ENCODE measurements at places on chromosomes 1 and 21.

GRCh38 chr21:15753741-15754140, 24.0 kb downstream of the USP25 start:
- DNase-seq = no peak

GRCh38 chr1:24415910-24416665, 486 bp downstream of the NIPAL3 start:
- DNase-seq = no peak

- DNase-seq = no peak
These were observed 74.6 kb downstream of the CRB1 start for GRCh38 chr1:197342669-197343068.

DNA sequence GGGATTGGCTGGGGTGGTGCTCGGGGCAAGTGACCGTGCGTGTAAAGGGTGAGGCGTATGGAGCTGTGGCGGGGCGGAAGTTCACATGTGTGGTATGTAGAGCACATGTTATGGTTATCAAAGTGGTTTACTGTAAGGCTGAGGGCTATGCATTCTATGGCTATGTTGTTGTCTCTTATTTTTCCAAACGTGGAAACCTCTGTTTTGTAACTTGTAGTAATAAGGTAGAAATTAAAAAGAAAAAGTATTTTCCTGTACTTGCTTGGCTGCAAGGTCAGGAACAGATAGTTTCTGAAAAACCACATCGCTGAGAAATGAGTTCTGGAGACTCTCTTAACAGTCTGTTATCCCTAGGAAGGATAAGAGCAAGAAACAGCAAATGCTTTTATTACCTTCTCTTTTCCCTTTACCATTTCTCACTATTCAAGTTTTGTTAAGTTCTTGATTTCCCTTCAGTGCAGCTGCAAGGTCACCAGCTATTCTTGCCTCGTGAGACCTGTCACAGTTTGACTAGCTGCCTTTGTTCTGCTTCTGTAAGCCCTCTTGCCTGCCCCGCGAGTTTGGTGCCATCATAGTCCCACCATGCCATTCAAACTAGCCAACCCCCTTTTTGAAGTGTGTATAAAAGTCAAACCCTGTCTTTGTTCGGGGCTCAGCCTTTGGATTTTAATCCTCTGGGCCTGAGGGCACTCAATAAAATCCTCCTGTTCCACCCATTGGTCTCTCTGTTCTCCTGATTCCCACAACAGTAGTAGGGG, 9.5 kb downstream of the RNU1-2 start:
- no peak for DNase-seq

- no peak for DNase-seq
These were observed 421.5 kb downstream of the RWDD3 start for GRCh38 chr1:95655321-95656020.

DNA sequence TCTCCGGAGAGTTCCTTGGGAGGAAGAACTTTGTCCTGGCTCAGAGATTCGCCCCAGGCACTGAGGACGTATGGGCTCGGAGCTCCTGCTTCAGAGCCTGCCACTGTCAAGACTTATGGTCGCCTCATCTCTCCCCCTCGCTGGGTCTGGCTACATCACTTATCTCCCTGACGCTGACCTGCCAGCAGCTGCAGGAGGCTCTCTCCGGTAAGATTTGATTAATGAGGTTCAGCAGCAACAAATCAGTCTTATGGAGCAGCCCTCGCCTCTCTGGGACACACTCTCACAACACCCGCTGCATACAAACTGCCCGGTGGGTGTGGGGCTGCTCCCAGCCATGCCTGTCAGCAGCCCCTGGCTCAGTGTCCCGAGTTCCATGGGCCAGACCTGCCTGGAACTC, 297.8 kb downstream of the RRAGC start:
- no peak for DNase-seq

- DNase-seq = no peak
These were observed 7.9 kb upstream of the FUBP1 start for GRCh38 chr1:77986810-77987209.

GRCh38 chr1:154313066-154313356, 7.9 kb upstream of the AQP10 start:
- DNase-seq = no peak

DNA sequence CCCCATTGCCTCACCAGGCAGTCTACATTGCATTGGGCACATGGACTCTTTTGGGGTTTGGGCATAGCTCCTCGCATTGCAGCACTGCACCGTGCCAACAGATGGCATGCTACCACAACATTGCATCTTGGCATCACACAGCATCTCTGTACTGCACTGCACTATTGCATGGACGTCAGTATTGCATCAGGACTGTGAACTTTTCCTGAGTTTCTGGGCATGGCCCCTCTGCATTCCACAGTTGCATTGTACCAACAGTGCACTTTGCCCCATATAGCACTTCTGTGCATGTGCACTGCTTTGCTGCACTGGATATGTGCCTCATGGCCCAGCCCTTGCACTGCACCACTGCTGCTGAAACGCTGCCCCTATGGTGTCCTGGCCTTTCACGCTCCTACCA, 9.6 kb downstream of the PTPRU start:
- no peak for DNase-seq

DNA sequence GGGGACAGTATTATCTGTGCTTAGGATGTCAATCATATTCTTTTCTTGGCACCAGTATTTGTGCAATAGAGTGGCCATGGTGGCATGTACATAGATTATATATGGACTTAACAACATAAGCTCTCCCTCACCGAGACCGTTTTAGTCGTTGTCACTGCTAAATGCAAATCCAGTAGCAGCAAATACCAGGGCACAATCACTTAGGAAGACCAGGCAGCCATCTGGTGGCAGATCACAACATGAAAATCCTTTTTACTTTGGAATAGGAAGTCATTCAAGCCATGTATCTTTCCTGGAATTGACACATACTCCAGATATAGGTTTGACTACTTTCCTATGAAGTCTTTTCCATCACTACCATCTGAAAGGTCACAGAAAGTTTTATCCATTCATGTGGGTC, 53.2 kb upstream of the C1orf87 start:
- DNase-seq = no peak

DNA sequence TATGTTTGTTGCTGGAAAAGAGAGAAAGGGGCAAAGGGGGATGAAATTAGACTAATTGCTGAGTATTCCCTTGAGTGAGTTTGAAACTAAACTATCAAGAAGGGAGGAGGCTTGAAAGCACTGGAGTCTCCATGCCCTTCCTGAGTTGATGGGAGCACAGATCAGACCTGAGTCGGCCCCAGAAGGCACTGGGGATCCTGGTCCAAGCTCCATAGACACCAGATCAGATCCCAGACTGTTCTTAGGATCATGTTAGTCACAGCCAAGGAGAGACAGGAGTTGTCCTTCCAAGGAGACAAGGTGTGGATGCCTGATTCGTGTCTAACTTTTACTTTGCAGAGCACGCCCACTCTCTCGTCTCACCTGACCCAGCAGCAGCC, 152.3 kb downstream of the NR5A2 start:
- DNase-seq = no peak

DNA sequence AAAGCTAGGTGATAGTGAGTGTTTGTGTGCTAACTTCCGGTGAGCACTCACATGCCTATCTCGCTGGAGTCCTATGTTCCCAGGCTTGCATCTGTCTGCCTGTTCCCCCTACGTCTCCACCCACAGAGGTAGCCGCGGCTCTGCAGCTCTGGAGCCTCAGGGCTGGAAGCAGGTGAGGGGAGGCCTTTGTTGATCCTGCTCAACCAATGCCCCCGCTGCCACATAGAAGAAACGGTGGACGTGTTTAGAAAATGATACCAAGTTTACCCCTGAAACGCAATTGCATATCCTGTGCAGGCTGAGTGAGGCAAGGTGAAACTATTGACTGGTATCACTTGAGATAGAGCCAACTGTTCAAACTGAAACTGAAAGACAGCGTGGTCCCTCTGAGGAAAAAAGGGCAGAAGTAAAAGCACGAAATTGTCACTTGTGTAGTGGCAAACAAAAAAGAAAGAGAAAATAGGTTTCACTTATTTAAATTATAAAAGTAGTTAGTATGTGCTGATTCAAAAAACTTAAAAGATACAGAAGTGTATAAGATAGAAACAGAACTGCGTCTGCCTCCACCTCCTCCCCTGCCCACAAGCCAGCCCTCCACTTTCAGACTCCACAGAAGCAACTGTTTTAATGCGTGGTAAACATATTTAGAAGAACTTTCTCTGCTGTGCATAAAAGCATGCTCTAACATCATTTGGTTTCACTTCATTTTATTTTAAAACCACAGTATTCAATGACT, 38.6 kb upstream of the ETS2 start:
- no peak for DNase-seq

DNA sequence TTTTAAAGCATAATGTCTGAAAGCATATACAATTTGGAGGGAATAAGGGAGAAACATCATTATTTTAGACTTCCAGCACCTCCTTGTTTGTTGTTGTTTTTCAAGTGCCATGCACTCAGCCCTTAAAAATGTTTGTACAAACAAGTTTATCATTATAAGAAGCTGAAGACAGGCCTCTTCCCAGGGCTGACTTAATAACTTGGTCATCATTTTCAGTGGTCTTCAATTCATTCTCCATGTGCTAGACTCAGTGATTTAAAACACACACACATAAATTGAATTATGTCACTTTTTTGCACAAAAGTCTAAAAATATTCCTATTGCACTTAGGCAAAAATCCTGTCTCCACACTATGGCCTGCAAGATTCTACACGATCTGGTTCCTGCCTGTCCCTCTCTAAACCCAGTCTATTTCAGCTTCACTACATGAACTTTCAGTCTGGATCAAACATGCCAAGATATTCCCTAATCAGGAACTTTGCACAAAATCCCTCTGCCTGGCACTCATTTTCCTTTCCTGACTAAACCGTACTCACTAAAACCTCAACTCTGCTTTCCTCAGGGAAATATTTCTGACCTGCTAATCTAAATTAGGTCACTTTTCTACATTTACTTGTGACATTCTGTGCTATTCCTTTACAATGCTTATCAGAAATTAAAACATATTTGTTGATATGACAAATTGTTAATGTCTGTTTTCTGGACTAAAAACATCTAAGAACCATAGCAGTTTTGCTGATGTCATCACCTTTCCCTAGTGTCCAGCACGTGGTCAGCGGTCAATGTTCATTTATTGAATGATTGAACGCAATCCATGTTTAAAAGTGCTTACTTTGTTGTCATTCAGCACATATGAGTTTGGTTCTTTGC, 14.8 kb upstream of the GBP5 start:
- DNase-seq = no peak

GRCh38 chr1:39894884-39895495, 6.7 kb downstream of the MYCL start:
- DNase-seq = no peak

- DNase-seq = no peak
These were observed 842 bp upstream of the ZC3H12A start for GRCh38 chr1:37473431-37474045.

GRCh38 chr1:70486676-70487458, 75.8 kb downstream of the CTH start:
- no peak for DNase-seq

DNA sequence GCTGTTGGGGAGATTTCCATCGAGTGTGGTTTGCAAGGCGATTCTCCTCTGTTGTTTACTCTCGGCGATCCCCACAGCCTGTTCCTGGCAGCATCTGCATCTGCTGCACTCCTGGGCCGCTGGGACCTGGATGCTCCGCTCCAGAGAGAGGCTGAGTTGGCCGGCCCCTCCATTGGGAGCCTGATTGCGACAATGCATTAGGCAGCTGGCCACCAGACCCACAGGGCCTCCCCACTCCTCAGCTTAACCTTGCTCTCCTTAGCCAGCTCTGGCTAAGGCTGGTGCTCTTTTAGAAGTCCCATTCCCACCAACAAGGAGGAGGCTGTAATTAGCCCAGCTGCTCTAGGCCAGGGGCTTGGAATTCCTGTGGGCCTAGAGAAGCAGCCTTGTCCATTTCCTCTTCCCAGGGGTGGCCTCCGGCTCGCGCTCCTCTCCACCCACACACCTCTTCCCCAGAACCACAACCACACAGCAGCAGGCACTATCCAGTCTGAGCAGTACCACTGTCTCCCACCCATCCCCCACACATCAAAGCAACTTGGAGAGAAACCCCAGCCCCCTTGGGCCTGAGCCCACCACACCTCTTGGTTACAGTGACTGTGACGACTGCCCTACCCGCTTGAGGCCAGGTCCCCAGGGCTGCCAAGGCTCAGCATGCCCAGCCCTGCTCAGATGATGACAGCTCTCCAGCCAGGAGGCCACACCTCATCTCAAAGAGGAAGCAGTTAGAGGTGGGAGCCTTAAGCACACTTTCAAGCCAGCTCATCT, 193.8 kb upstream of the EDN2 start:
- no peak for DNase-seq

DNA sequence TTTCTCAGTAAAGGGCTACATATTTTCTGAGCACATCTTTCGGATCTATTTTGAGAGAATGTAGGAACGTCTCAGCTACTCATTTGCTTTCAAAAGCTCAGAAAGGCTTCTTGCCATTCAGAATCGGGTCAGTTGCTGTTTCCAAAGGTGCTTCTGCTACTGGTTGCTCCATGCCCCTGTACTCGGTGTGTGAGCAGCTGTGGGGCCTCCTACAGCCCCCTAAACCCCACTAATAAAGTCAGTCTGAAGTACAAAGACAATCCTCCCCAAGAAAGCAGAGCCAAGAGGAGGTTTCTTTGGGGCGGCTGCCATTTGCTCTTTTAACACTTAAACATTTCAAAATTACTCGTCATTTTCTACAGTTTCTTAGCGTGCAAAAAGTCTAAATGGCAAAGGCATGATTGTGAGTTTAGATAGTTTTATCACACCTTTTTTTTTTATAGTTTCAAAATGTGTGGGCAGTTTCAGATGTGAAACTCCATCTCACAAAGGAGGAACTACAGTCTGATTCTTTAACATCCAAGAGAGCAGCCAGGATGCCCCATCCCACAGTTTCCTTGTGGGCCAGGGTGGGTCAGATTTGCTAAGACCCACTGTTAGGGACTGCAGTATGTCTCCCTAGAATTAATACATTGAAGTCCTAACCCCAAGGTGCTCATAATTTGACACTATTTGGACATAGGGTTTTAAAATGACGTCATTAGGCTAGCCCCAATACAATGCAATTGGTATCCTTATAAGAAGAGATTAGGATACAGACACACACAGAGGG, 4.1 kb downstream of the RUNX1 start:
- DNase-seq = no peak

DNA sequence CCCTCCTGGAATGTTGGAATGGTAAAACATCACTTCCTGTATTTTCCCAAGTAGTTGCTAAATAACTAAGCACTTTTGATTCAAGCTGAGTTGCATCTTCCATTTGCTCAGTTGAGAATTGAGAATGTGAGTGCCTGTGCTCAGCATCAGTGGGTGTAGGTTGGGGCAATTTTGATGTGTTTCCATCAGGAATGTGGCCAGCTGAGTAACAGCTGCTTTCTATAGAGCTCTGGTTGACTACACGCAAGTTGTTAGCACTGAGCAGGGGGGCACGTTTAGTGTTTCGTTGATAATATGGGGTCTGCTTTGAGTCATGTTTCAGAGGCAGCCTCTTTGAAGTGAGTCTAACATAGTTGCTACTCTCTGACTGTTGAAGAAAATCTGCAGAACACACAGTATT, 41.5 kb downstream of the LRRC53 start:
- DNase-seq = no peak

GRCh38 chr1:200035956-200036618, 8.6 kb downstream of the NR5A2 start:
- no peak for DNase-seq

- no peak for DNase-seq
These were observed 43.8 kb downstream of the SLX9 start for GRCh38 chr21:44983421-44984206.

- DNase-seq = no peak
These were observed 15.4 kb downstream of the CTH start for GRCh38 chr1:70426154-70427131.

All from vagina (tissue), 2 donors.